ENCODE measurements at places on chromosomes 7 and 10.

- DNase-seq, result no peak
Observed at GRCh38 chr7:14999331-14999730, 96.8 kb upstream of the DGKB start.

DNA sequence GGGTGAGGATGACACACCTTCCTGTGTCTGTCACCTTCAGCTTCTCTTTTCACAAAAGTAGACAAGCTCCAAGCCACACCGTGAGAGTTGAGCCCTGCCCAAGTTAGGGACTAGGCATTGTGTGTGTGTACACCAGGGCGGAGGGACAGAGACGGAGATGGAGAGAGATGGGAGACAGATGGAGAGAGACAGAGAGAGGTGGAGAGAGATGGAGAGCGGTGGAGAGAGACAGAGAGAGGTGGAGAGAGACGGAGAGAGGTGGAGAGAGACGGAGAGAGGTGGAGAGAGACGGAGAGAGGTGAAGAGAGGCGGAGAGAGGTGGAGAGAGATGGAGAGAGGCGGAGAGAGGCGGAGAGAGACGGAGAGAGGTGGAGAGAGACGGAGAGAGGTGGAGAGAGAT lies 207.0 kb downstream of the DNAJB6 start:
- no peak for DNase-seq

- no peak for DNase-seq
Observed at GRCh38 chr7:113784316-113784715, 134.5 kb downstream of the PPP1R3A start.

- DNase-seq, result no peak
Observed at GRCh38 chr10:74289188-74289587, 138.2 kb downstream of the ADK start.

DNA sequence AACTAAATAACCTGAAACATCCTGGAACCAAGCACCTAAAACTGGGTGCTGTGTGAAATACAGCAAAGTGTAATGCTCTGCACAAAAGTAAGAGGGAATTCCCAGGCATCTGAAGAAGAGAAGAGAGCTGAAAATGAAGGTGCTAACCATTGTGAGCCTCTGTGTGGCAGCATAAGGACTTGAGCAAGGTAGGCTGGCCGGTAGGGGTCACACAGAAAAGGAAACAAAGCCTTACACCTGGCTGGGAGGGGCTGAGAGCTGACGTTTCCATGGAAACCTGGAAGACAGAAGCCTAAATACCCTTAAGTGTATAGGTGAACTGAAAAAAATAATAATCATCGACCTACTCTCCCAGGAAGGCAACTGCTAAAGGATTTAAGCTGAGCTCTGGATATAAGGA lies 48.6 kb downstream of the CUL1 start:
- DNase-seq, result no peak

GRCh38 chr10:126945351-126946030 lies 40.3 kb downstream of the DOCK1 start:
- DNase-seq, result no peak
